ENCODE measurements at places on chromosomes 11 and 22.

- DNase-seq, result peak; percentile 76
Observed at GRCh38 chr11:116835042-116835772, 2.2 kb downstream of the APOA1 start.

- no peak for DNase-seq
Observed at GRCh38 chr22:19448739-19449421, 1.4 kb upstream of the C22orf39 start.

GRCh38 chr11:79227767-79228755, 212.8 kb downstream of the TENM4 start:
- no peak for DNase-seq

GRCh38 chr22:44023404-44024287, 456 bp upstream of the PARVB start:
- peak; percentile 9 for DNase-seq

GRCh38 chr11:23536907-23537306, 676.6 kb upstream of the CCDC179 start:
- DNase-seq, result no peak

DNA sequence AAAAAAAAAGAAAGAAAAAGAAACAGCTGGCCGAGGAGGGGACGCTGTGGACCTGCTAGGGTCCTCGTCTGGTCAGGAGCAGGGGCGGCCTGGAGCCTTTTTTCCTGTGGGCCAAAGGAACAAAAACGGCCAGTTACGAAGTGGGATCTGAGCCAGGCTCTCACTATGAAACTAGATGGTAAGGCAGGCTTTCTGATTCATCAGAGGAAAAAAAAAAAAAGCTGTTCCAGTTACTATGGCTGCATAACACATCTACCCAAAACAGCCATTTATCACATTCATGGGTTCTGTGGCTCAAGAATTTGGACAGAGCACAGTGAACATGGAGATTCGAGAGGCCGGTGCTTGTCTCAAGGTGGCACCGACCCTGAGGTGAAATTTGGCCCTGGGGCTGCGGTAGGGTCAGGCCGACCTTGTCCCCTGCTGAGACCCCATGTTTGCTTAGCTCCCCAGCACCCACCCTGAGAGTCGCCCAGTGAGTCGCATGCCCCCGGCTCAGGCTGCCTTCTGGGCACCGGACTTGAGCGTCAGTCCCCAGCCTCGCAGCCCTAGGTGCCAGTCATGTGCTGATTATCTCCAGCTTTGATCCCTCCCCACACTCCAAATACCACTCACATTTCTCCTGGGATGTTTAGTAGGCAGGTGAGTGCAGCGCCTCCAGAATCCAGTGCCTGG, 34.2 kb downstream of the MRGPRD start:
- no peak for DNase-seq

GRCh38 chr11:134466156-134466555, 54.1 kb upstream of the B3GAT1 start:
- no peak for DNase-seq

GRCh38 chr22:33894036-33894435, 26.2 kb downstream of the LARGE1 start:
- no peak for DNase-seq

DNA sequence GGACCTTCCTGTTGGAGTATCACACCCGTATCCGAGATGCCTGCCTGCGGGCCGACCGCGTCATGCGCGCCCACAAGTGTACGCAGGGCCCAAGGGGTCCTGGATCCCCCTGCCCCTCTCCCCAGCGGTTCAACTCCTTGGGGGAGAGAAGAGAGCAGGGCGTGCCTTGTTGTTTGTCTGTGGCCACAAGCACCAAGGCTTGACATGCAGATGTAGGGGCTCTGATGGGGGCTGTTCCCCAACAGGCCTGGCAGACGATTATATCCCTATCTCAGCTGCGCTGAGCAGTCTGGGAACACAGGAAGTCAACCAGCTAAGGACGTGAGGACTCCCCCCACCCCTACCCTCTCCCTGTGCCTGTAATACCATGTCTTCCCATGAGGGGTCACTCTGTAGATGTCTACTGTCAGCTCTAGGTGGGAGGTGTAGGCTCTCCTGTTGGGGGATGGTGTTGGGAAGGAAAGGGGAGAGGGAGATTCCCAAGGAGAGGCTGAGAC, 6.8 kb downstream of the CFL1 start:
- no peak for DNase-seq

- no peak for DNase-seq
Observed at GRCh38 chr11:61737636-61738386, 14.6 kb upstream of the MYRF start.

DNA sequence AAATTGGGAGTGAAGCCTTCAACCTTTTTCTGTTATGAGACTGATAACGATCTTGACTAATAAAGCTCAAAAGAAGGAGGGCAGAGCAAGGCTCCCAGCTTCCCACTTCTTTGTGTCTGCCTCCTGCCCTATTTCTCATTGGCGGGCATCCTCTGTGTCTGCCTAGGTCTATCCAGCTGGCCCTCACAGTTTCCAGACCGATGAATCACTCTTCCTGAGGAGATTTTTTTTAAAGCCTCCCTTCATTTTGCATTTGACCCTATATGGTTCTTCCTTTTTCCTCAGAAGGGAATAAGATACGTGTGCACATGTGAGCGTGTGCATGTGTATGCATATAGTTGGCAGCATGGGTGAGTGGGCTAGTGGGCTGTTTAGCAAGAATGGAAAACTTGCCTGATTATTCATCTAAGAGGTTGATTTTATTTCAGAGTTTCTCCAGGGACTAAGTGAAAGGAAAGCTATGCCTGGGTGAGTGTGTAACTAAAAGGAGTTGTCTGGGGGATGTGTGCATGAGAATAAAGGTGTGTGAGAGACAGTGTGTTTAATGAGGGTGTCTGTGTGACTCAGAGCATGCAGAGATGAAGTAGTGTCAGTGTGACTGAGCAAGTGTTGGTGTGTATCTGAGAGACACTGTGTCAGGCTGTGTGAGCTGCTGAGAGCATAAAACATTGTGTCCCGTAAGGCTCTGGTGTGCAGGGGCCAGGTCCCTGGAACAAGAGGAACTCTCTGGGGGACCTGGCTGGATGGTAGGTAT, 12.2 kb downstream of the PHLDB1 start:
- no peak for DNase-seq

- no peak for DNase-seq
Observed at GRCh38 chr11:79413268-79413667, 27.6 kb downstream of the TENM4 start.

GRCh38 chr11:70647188-70648166, 249.1 kb downstream of the CTTN start:
- no peak for DNase-seq

DNA sequence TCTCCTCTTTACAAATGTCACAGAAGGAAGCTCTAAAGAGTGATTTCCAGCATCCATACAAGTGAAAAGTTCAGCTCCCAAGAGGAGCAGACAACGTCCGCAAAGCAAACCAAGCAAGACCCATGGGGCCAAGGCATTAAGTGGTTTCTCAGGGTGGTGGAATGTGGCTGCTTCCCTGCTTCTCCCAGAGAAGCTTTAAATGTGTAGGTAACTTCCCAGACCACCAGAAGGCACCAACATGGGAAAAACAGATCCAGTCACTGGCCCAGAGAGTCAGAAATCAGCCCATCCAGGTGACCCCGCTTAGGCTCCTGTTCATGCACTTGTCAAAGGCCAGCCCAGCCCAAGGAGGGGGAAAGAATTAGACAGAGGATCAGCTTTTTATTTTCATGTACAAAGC, 13.3 kb upstream of the PHF21A start:
- no peak for DNase-seq

- DNase-seq, result no peak
Observed at GRCh38 chr11:62854013-62854824, 14.8 kb upstream of the WDR74 start.

DNA sequence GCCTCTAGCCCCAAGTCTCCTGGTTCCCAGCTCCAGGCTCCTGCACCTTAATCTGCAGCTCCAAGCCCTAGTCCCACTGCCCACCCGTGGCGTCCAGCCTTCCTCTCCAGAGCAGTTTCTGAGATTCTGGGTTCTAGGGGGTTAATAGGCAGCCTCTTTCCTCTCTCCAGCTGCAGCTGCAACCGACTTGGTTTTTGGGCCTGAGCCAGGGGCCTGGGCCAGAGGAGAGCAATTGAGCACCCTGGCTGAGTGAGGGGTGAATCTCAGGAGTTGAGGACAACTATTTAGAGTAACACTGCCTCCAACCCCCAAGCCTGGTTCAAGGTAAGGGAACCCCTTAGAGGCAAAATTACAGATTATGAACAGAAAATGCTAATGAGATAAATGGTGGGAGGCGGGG, 9.0 kb upstream of the CHRM1 start:
- DNase-seq, result no peak

GRCh38 chr11:93974759-93975158, 46.4 kb upstream of the HEPHL1 start:
- no peak for DNase-seq

GRCh38 chr11:67027943-67028542, 5.1 kb downstream of the SYT12 start:
- no peak for DNase-seq

GRCh38 chr22:26170795-26171580, 1.7 kb downstream of the SEZ6L start:
- no peak for DNase-seq

- no peak for DNase-seq
Observed at GRCh38 chr22:44797181-44797725, 44.9 kb downstream of the ARHGAP8 start.

GRCh38 chr11:6332066-6332465, 11.8 kb upstream of the CAVIN3 start:
- DNase-seq, result no peak

DNA sequence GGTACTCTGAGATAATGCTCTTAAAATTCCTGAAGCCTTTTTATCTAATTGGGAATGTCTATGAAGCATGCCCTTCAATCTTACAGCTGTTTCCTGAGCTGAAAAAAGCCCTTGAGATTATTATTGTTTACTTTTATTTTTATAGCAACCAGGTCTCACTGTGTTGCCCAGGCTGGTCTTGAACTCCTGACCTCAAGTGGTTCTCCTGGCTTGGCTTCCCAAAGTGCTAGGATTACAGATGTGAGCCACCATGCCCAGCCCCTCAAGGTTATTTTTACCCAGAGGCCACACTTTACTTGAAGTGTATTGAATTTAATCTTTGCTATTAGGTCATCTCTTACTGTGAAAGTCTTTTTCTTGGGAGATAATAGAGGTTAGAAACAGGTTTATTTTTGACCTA, 7.0 kb upstream of the SWAP70 start:
- no peak for DNase-seq

DNA sequence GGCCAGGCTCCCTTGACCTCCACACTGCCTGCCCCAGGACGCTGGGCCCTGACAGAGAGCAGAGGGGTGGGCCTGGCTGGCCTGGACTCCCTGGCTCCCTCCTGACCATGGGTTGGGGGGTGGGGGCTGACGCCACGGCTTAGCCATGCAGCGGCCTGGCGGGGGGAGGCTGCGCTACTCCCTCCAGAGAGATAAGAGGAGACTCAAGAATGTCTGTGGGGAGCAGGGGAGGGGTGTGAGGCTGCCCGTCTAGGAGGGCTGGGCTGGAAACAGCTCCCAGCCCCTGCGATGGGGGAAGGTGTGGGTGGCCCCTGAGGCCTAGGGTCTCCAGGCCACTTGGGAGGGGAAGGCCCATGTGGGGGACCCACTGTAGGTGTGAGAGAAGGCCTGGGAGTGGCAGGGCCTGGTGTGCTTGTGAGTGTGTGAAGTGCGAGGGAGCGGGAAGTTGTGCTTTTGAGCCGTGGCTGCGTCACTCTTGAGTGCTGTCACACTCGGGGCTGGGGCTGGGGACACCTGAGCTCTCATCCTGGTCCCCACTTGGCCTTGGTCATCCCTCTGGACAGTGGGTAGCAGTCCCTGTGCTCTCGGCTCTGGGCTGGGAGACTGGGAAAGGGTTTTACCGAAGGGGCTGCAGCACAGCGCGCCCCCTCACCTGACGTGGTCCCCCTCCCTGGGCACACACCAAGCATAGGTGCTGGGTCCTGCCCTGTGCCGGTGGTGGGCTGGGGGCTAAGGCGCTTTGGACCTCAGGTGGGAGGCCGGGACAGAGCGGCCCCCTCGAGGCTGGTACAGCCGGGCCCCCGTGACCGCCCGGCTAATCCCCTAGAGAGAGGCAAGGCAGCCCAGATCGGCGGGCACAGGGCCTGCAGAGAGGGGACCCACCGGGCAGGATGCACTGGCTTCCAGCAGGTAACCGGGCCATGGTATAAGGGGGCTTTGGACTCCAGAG, 2.4 kb downstream of the MYRF start:
- no peak for DNase-seq

All from KG1 (cell line).